Posterior vena cava (tissue), 2 donors: ENCODE measurements at places on chromosomes 2 and 18. TPM values are rescaled to one million over a fixed set of nuclear protein-coding genes. Genes with fewer than 3 reads are reported as not detected.

DNA sequence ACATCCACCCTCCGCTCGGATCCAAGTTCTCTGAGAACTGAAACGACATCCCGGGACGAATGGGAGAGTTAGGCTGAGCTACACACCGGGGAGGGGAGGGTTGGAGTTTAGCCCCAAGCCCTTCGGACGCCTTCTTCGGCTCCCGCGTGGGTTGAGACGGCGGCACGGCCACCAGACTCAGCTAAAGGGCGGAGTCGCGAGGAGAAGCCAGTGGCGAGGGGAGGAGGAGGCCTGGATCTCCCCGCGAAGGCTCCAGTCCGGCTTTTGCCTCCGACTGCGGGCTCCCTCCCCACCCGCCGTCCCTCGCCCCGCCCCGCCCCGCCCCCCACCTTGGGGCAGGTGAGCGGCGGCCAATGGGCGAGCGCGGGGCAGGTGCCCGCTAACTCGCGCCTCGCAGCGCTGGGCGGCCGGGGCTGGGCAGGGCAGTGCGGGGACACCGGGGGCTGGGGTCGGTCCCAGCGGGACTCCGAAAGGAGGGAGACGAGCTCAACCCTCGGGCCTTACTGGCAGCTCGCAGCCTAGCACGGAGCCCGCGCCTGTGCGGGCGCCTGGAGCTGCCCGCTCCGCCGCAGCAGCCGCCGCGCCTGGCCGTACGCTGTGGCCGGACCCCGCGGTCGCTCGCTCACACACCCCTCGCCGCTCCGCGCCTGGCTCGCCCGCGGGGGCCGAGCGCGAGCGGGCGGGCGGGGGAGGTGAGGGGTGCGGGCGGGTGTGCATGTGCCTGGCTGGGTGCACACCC, at the start of gene EMX1:
TSS of gene EMX1 (plus strand) at position 382 of the 739 bp plus-strand sequence. CDS start at position 716, 334 bp downstream.
- DNase-seq: no peak

- DNase-seq: no peak
Observed at GRCh38 chr2:42924418-42924886, 132.1 kb upstream of the HAAO start.

- DNase-seq: no peak
Observed at GRCh38 chr2:223044092-223044836, 7.7 kb upstream of the KCNE4 start.

Gene LYG1
- total RNA-seq: 0.97 TPM

DNA sequence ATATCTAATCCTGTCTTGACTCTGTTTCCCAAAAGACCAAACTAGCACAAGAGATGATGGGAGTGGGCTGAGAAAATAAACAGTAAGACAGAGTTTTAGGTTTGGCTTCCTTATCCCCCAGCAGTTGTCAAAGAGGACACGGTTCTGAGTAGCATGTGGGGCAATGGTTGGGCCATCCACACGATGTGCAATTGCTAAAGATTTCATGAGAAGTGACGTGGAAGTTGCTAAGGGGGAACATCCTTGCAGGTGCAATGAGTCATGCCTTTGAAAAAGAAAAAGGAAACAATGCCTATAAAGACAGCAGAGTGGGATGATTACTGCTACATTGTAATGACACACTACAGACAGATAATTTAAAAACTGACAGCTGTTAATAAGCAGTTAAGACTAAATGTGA, 1395.8 kb downstream of the LRP1B start:
- no peak for DNase-seq

Gene CYP26B1
- 5.0 TPM for total RNA-seq

DNA sequence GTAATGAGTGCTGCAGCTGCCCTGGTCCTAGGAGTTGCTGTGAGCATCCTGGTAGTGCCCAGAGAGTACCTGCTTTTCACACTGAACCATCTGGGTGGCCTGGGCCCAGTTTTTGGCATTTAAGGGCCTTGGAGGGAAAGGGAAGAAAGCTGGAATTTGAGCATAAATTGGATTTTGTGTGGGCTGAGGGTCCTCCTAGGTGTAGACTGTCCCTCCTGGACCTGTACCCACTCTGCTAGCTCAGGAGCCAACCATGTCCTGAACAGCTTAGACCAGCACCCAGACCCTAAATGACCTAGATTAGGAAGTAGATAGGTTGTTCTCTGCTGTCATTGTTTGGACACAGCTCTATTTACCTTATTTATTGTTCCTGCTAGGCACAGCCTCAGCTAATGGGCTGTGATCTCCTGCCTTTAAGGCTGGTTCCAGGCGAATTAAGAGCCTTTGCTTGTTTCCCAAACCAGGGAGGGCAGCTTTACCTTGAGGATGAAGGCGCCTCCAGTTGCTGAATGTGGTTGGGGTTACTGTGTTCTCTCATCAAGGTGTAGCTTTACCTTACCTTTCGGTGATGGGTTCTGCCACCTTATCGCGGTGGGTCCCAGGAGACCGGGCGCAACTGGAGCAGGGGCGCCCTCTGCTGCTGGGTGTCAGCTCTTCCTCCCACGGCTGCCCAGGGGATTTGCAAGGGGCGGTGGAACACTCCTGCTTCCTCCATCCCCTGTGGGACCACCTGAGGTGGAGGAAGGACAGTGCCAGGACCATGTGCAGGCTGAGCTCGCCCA, 34.4 kb downstream of the ITGA6 start:
- DNase-seq: no peak

- DNase-seq: no peak
Observed at GRCh38 chr18:40017021-40017420, 1938.0 kb upstream of the PIK3C3 start.

GRCh38 chr18:46728219-46728930, 28.5 kb downstream of the ST8SIA5 start:
- DNase-seq: peak; percentile 72
